Cardiac fibroblast (primary cell): ENCODE measurements at places on chromosomes 11 and 22.

GRCh38 chr11:72525466-72525865 lies 91.1 kb upstream of the CLPB start:
- DNase-seq: no peak

- peak; percentile 94 for DNase-seq
Observed at GRCh38 chr22:17638432-17639246, at the start of gene BCL2L13. TSS of gene BCL2L13 (plus strand) at chr22:17638757. CDS start at chr22:17655712, 16,955 bp downstream.

GRCh38 chr22:29219881-29220670 lies 14.4 kb downstream of the EMID1 start:
- DNase-seq: no peak

DNA sequence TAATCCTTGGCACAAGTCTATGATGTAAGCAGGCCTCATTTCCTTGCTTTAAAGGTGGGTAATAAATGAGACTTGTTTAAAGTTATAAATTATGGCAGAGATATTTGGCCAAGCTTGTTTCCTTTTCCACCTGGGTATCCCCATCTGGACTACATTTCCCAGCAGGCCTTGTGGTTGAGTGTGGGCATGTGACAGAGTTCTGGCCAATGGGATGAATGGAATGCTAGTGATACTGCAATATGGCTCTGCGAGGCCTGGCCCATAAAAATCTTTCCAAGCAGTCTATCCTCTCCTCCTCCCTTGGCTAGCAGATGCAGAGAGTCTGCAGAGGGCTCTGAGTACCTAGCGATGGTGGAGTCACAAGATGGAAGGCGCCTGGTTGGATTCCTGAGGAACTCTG lies 102.5 kb downstream of the TIMP3 start:
- peak; percentile 41 for DNase-seq

- DNase-seq: no peak
Observed at GRCh38 chr11:15704064-15704463, 589.3 kb downstream of the INSC start.

GRCh38 chr22:44335903-44336803 lies 23.4 kb upstream of the SHISAL1 start:
- DNase-seq: no peak

- no peak for DNase-seq
Observed at GRCh38 chr22:49024775-49025440, 802.8 kb downstream of the BRD1 start.

DNA sequence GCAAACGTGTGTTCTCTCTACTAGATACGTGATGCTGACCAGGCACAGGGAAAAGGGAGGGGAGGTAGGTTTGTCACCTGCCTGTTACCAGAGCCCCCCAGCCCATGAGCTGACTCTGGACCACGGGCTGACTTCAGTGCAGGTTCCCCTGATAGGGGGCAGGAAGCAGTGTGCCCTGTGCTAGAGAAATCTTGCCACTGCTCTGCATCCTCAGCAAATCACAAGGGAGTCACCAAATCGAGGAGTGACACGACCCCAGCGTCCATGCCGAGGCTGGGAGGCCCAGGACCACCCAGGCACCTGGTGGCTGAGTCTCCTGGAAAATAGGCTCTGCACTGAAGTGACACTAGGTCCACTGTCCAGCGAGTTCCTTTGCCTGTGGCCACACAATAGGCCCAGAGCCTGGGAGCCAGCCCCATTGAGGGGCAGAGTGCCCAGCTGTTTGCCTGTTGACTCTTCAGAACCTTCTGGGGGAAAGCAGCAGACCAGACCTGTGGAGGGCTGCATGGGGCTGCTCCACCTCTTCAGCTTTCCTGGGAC lies 99.3 kb downstream of the CTTN start:
- DNase-seq: no peak
